RKO (cell line): ENCODE measurements at places on chromosomes 13 and 19.

- no peak for DNase-seq
Observed at GRCh38 chr13:40677064-40677463, 10.6 kb upstream of the FOXO1 start.

DNA sequence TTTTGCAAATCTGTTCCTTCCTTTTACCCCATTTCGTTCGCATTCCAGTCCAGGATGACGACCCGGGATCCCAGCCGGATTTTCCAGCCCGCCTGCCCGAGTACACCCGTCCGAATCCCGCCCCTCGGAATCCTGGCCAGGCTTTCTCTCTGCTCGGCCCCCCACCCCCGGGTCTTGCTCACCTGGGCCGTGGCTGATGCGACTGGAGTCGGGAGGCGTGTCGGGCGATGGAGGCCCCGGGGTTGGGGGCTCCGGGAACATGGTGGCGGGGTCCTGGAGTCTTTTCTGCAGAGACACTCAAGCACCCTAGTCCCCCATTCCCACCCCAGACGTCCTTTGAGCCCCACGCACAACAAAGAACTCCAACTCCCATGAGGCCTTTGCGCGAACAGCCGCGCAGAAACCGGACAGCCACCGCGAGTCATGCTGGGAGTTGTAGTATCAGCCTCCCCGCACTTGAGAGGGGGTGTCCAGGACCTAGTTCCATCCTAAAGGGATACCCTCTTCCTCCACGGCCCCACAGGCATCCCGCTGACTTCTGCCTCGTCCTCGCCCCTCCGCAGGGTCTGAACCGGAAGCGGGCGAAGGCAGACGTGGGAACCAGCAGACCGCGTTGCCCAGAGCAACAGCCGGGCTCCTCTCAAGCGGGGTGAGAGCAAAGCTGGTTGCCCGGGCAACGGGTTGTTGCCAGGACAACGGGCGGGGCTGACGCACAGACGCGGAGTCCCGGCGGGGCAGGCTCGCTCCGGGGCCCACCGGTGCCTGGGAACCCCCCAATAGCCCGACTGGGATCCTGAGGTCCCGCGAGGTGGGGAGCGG is 1.1 kb downstream of the SYT5 start:
- DNase-seq = no peak

DNA sequence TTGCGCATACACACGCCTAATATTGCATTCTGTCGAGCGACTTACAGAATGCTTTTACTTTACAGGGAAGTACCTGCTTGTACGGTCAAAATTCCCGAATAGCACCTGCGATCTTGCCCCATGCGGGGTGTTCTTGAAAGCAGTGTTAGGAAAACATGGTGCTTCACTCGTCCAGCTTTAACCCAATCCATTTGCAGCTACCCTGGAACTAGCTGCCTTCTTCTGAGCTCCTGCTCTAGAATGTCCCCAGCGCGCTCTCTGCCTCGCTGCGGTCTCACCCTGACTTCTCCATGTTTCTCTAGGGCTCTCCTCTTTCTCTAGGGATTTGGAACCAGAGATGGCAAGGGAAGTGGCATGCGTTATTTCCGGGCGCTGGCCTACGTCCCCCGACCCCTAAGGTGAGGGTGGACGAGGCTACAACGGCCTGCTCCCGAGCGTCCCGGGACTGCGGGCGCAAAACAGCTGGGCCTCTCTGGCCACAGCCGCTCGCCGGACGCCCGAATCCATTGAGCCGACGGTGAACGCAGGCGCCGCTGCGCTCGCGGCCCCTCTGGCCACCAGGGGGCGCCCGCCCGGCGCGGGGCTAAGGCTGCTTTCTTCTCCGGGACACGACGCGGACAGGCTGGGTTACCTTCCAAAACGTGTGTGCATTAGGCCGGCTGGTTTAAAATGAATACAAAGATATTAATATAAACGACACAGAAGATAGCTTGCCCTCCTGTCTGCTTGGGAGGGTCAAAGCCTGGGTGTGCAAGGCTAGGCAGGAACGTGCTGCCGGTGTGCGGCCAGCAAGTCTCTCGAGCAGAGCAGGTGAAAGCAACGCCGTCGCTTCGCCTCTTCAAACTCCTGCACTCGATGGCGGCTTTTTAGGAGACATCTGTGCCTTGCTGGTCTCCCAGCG is 1.8 kb upstream of the SPRY2 start:
- peak; percentile 74 for DNase-seq

- no peak for DNase-seq
Observed at GRCh38 chr13:47671776-47672175, 329.3 kb downstream of the SUCLA2 start.

GRCh38 chr19:53809518-53810186 is 14.5 kb downstream of the NLRP12 start:
- DNase-seq = no peak

DNA sequence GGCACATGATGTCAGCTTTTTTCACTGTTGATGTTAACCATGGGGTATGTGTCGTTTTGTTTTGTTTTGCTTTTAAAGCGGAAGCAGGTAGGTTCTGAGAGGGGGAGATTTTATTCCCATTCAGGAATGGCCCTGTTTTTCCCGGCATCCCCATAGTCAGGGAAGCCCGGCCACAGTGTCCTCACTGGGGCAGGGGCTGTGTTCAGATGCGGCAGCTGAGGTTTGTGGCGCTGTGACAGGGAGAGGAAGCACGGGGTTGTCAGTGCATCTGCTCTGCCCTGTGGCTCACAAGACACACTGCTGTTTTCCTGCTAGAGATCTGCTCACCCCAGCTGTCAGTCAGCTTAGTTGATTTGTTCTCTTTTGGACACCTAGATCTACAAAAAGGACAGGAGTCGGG is 27.6 kb downstream of the ANKRD27 start:
- no peak for DNase-seq

- DNase-seq = no peak
Observed at GRCh38 chr19:9498183-9498902, at the start of gene ZNF560. ZNF560 (minus strand) TSS chr19:9498616; CDS start chr19:9475313, 23,303 bp downstream.

DNA sequence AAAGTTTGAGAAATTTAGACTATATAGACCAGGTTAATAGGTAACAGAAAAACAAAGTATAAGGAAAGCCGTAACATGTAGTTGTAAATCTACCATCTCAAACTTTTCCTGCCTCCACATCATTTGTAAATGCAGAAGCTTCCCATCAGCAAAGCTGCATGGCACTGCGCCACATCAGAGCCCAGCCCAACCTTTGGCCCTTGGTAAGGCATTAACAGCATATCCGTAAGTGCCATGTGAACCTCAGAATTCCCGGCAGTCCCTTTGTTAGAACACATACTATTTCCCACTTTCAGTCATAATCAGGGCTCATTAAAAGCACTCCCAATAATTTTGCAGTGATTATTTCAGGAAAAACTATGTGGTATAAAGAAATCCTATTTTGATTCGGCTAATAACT is 51.6 kb downstream of the MPHOSPH8 start:
- no peak for DNase-seq

GRCh38 chr13:112624602-112625430 is 36.9 kb upstream of the TUBGCP3 start:
- DNase-seq = no peak

DNA sequence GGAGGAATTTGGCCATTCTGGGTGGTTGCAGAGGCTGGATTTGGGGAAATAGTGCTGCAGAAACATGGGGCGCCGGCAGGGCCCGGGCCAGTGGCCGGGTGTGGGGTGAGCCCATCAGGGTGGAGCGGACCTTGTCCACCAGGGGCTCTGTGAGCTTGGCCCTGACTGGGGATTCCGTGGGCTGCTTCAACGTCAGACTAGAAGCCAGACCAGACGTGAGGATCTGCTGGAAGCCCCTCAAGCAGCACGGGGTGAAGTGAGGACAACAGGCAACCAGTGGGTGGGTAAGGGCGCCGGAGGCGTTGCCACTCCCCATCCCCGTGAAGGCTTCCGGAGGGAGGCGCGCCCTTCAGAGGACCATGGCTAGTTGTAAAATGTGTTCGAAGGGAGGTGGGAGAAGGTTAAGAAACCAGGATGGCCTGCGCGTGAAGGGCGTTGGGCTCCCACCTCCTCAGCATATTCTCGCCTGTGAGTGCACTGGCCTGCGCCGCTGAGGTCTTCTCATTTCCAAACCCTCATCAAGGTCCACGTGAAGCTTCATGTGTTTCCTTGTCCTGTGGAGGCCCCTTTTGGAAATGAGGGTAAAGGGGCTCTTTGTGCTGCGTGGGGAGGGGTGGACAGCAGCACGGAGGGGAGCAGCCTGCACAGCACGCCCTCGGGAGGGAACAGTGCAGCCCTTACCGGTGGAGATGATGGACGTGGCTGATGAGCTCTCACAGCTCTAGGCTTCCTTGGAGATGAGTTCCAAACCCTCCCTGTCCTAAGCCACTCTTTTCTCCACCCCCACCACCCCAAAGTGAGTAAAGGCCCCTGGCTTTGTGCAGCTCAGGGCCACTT is 8.3 kb downstream of the TEX29 start:
- no peak for DNase-seq

GRCh38 chr19:5719274-5719960 is 529 bp downstream of the LONP1 start:
- no peak for DNase-seq

DNA sequence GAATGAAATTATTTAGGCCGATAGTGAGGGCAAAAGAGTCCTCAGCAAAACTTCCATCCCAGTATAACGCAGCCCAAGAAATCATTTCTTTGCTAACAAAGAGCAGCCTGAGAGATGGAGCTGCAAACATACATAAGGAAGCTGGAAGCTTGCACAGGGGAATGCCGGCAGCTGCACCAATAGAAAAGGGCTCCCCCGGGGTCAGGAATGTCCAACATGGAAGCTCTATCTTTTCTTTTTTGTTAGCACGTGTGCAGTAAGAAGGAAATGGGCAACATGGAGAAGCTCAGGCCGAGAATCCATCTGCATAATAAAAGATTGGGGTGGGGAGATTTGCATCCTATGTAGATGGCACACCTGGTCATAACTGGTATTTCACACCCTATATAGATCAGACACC is 1363.5 kb upstream of the PCDH20 start:
- DNase-seq = no peak

- peak; percentile 38 for DNase-seq
Observed at GRCh38 chr13:35210261-35210660, 266.2 kb downstream of the MAB21L1 start.

DNA sequence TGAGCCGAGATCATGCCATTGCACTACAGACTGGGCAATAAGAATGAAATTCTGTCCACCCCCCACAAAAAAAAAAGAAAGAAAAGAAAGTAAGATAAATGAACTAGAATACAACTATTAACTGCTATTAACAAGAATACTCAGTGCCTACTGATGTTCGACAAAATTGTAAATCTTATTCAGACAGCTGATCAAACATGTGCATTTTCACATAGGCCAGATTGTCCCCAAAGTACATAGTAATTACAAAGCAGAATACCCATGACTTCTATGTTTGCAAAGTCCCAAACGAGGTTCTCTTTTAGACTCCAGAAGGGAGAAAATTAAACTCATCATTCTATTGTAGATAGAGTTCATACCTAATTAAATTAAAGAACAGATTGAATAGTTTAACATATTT is 113.4 kb downstream of the UFM1 start:
- no peak for DNase-seq

DNA sequence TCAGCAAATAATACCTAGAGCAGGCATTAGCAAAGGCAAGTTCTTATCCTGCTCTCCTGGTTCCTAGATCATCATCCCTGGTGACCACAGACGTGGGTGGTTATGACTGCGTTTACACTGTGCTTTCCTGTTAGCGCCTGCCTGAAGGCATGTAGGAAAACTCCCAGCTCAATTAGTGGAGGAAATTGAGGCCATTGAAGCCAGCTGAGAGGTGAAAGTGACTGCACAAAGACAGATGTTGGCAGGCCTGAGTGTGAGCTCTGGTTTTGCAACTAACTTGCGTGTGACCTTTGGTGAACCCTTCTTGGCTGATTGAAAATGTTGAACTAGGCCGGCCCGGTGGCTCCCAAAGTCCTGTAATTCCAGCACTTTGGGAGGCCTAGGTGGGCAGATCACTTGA is 17.5 kb upstream of the NWD1 start:
- DNase-seq = peak; percentile 11

GRCh38 chr19:31141301-31141700 is 207.9 kb downstream of the TSHZ3 start:
- DNase-seq = no peak

GRCh38 chr13:20565115-20565736 is 1.7 kb upstream of the IFT88 start:
- peak; percentile 15 for DNase-seq

- no peak for DNase-seq
Observed at GRCh38 chr13:101915331-101915730, 462.9 kb downstream of the ITGBL1 start.

- DNase-seq = no peak
Observed at GRCh38 chr19:7872306-7873204, 1.6 kb downstream of the PRR36 start.

- DNase-seq = no peak
Observed at GRCh38 chr19:21593934-21594820, 88.8 kb downstream of the ZNF429 start.

- DNase-seq = no peak
Observed at GRCh38 chr13:36480726-36481427, 48.6 kb downstream of the CCNA1 start.

GRCh38 chr13:88840085-88840484 is 1168.9 kb downstream of the SLITRK5 start:
- no peak for DNase-seq

- DNase-seq = no peak
Observed at GRCh38 chr19:7933411-7933810, 7.5 kb upstream of the CTXN1 start.

- no peak for DNase-seq
Observed at GRCh38 chr13:109309625-109310363, 476.6 kb downstream of the IRS2 start.

DNA sequence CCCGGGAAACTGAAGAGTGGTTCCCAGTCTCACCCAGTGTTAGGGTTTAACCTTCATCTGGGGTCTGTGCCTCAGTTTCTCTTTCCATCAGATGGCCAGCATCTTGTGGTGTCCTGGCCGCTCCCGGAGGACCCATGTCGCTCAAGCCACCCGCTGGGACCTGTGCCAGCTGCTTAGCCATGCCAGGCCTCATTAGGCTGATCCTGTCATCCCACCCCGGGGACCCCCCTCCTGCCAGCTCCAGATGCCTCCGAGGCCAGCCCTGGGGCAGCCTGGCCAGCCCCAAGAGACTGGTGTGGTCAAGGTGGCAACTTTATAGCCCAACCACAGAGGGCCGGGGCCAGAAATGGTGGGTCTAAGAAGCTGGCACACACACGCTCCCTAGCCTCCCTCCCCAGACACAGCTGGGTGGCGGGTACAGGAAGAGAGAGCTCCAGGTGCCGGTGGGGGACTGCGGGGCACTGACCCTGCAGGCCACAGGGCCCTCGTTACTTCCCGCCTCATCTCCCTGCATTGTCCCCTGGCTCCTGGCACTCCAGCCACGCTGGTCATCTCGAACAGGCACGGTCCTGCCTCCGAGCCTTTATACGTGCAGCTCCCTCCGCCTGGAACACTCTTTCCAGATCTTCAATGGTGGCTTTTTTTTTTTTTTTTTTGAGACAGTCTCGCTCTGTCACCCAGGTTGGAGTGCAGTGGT is 3.4 kb downstream of the NRTN start:
- DNase-seq = no peak

- no peak for DNase-seq
Observed at GRCh38 chr13:85377783-85378182, 421.4 kb downstream of the SLITRK6 start.

DNA sequence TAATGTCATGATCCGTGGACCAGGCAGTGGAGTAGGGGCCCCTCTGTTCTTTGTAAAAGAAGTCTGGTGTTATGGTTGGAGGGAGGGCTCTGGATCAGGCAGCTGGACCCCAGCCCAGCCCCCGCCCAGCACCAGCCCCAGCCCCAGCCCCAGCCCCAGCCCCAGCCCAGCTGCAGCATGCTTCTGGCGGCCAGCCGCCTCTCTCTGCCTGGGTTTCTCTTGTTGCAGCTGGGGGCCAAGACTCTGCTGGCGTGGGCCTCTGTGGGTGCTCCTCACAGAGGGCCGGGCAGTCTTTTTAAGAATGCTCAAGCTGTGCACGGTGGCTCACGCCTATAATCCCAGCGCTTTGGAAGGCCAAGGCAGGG is 17.9 kb downstream of the DOT1L start:
- no peak for DNase-seq

GRCh38 chr19:6705931-6706632 is 14.4 kb downstream of the C3 start:
- DNase-seq = no peak
